Activated CD4-positive, alpha-beta T cell treated with anti-CD3 and anti-CD28 coated beads, Interleukin-2, amount 10 ng/mL, durations not matched to agents 7 days and 5 days (primary cell): ENCODE measurements at places on chromosomes 2 and 18.

- no peak for DNase-seq
Measured at GRCh38 chr2:168912466-168912865, 11.4 kb downstream of the G6PC2 start.

DNA sequence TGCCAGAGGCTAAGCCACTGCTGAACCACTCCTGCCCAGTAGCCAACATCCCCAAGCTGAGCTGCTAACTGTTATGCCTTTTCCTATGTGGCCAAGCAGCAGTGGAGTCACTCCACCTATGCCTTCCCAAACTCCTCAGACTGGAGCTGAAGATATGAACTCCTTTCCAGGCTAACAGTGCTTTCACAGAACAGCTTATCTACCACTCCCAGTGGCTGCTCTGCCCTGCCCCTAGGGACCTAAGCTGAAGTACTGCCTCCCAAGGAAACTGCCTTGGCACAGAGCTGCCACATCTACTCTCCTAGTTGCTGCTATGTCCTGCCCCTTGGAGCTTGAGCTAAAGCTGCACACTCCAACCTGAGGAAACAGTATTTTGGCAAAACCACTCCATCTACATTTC is 275.9 kb downstream of the RBM43 start:
- no peak for DNase-seq

DNA sequence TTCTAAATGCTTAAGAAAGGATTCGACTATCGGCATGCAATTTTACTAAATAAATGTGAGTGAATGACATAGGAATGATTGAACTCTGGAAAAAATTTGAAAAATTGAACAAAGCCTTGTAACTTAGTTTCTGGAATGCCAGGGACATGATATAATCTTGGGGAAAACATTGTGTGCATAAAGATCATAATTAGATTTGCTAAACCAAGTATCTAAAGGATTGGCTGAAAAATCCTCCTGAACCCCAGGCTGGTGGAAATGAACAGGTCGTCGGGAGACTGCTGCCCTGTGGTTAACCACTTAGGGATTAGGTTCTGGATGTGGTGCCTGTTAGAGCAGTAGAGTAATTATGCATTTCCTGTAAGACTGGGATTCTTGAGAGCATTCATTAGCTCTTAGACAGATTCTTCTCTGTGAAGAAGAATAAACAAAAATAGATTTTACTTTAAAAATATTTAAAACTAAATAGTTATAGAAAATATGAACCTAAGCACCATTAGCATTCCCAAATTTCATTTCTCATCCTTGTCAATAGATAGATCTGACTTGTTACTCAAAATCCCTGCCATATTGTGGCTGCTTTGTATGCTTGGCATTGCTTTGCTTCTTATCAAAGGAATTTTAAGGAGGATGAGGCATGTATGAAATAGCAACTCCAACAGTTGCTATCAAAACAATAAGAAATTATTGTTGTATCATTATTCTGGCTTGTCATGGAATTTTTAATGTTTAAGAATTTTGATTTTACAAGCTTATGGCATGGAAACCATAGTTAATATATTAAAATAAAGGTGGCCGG is 55.9 kb downstream of the LYPD6B start:
- DNase-seq: no peak

- no peak for DNase-seq
Measured at GRCh38 chr2:44839771-44840502, 101.6 kb upstream of the SIX3 start.

DNA sequence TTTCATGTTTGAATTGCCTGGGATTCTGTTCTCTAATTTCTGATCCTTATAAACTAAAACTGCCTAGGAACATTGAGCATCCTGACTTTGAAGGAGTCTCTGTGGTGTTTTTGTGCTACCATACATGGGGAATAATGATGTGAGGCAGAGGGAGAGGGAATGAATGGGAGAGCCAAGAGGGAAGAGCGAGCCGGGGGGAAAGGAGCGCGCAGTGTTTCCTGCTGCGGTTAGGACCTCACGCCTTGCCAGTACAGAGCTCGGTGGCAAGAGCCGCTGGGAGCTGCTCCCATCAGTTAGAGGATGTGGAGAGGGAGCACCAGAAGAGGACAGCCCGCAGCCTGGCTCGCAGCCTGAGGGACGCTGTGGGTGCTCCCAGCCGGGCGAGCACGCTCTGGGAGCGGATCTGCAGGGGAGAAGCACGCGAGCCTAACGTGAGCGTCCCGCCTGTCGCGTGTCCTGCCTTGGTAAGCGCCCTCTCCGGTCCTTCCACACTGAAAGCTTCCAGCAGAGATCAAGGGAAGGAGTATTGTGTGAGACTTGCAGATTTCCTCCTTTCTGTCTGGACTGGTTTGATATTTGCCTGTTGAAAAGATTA is 114.7 kb downstream of the FAM210A start:
- peak; percentile 20 for DNase-seq

- DNase-seq: no peak
Measured at GRCh38 chr18:14945984-14946383, 198.0 kb downstream of the ANKRD30B start.

- DNase-seq: no peak
Measured at GRCh38 chr2:24704692-24705091, 88.5 kb downstream of the PTRHD1 start.

- DNase-seq: no peak
Measured at GRCh38 chr2:171894612-171894947, 536 bp upstream of the SLC25A12 start.

DNA sequence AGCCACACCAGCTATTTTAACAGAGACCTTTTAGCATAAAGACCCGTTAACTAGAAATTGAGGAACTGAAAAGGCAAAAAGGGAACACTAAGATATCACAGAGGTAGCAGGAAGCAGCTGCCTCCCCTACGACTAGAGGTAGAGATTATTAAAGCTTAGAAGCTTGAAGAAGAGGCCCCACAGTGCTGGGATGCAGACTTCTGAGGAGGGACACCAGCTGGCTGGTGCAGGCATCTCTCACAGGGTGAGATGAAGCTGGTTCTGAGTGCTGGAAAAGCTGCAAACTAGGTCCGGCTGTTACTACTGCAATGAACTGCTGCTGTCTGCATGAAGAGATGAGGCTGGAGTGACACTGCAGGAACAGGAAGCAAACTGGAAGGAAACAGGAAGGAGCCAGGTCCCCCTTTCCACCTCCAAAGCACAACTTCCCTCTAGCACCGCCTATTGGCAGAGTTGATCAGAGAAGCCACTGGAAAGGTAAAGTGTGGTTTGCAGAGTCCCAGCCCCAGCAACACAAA is 61.2 kb upstream of the MRPS9 start:
- DNase-seq: peak; percentile 20

- DNase-seq: no peak
Measured at GRCh38 chr18:54790109-54790508, 38.2 kb upstream of the RAB27B start.

GRCh38 chr2:41691561-41691960 is 356.3 kb upstream of the PKDCC start:
- DNase-seq: no peak

DNA sequence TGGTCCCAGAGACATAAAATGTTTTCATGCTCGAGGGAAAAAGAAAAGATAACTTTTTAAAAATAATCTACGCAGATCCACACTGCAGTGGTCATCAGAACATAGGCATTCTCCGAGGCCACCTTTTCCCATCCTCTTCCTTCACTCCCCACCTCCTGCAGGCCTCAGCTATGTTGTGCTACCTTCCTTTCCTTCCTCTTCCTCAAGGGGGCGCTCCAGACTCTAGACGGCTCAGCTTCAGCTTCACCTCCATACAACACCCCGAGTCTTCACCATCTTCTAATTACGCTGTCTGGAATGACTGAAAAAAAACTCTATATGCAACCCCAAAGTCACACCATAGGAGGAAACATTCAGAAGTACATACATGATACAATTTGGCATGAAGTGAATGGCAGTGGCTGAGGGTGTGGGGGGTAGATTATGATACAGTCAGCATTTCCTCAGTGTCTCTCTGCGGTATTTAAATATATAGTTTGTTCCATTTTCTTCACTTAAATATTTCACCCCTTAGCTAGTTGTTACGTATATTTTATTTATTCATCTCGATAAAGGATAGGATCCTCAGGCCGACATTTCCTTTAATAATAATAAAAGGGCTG is 583.6 kb downstream of the IRS1 start:
- peak; percentile 71 for DNase-seq

- DNase-seq: no peak
Measured at GRCh38 chr2:121382744-121383143, 97.7 kb upstream of the TFCP2L1 start.

- DNase-seq: no peak
Measured at GRCh38 chr2:160165996-160166395, 34.1 kb downstream of the ITGB6 start.

- DNase-seq: no peak
Measured at GRCh38 chr2:195320413-195320973, 336.5 kb upstream of the SLC39A10 start.

DNA sequence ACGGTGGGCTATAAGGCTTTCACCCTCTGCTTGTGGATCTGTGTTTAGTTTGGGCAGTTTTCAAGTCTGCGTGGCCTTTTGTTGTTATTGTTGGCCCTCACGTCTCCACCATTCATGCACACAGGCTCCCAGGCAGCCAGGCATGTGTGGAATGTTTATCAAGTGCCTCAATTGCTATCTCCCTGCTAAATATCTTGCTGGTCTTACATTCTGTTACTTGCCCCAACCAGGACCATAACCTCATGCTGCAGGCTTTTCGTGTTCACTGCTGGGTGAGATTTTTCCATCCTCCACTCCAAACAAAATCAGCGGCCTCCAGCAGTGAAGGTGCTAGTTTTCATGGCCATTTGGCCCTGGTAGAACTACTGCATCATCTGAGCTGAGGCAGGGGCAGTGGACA is 63.0 kb upstream of the DSC1 start:
- DNase-seq: no peak

DNA sequence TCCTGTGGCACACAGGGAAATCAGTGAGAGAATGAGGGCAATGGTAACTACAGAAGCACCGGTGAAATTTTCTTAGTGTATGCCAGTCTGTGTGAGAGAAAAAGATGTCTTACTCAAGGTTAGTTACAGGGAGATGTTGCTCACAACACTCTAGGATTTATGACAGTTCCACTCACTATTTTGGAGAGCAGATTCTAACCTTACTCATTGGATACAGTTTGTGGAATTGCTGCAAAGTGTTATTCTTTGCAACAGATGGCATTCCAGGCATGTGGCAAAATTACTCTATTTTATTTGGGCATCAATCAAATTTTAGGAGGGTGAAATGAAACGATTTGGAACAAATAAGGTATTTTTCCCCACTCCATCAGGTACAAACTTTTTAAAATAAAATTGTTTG is 449.1 kb downstream of the PIK3C3 start:
- no peak for DNase-seq

DNA sequence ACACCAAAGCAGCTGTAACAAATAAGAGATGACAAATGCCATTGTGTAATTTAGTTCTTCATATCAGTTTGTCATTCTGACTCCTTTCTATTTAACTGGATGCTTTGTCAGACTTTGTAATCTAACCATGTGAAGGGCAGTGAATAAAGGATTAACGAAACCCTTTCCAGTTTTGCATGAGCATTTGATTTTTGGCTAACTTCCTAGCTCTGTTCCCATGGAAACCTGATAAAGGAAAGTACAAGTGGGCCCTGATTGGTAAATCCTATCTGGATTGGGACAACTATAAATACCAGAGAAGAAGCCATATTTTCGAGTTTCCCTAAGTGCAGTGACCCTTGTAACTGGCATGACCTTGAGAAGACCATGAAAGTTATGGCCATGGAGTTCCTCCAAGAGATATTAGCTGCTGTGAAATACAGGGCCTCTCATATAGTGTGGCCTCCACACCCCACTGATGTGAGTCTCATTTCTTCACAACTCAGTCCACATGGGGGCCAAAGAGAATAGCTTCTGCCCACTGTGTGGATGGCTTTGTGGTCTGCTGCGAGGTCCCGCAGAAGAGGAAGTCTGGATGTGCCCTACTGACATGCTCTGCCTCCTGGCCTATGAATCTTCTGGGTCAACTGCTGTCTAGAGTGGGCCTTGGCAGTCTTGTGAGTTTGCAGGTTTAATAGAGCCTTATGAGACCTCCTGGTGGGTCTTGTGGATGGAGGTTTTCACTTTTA is 38.2 kb upstream of the CYP1B1 start:
- DNase-seq: no peak

- DNase-seq: no peak
Measured at GRCh38 chr2:203412546-203413331, 84.5 kb downstream of the ABI2 start.

DNA sequence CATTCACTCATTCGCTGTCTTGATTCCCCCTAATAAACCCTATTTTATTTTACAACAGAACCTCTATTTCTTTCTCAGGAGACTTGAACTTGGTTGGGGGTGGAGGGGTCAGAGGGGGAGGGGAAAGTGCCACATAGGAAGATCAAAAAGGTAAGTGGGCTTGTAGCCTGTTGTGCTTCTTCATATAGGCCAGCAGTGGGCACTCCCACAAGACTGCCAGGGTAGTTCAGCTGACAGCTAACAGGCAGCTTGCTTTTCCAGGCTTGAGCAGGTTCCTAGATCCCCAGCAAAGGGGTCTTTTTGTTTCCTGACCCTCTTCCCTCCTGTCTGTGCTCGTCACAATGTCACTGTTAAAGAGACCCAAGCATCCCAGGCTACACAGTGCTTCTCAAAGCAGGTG is 829 bp upstream of the KIAA2012 start:
- DNase-seq: no peak

DNA sequence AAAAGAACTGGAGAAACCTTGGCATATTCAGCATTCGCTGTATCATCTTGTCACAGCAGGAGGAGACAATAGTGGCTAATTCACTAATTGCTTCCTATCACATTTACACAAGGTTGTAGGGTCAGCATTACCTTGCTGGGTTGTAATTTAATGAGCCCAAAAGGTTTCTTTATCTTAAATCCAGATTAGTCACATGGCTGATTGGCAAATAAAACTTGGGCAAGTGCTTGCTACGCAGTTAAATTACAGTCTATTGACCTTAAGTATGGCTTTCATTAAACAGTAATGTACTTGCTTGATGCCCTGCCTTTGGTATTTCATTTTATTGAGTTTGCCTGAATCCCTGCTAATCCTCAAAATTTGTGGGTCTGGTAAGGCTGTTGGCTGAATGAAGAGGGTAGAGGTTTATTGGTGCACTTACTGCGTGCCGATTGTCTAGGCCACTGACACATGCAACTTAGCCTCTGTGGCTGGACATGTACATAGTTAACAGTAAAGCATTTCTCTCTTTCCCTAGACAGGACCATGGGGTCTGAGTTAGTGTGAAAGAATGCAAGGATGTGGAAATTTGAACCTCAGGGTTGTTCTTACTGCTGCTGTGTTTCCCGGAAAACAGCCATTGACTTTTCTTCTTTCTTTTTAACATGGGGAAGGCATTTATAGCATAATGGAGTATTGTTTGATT is 34.3 kb downstream of the FMNL2 start:
- no peak for DNase-seq

GRCh38 chr2:216012830-216013079 is 596 bp downstream of the MREG start:
- no peak for DNase-seq

- DNase-seq: no peak
Measured at GRCh38 chr2:86768189-86768949, 22.3 kb downstream of the CD8A start.

GRCh38 chr2:129905664-129906081 is 73.8 kb upstream of the RAB6C start:
- no peak for DNase-seq
